ENCODE measurements at places on chromosomes 2 and 18.

DNA sequence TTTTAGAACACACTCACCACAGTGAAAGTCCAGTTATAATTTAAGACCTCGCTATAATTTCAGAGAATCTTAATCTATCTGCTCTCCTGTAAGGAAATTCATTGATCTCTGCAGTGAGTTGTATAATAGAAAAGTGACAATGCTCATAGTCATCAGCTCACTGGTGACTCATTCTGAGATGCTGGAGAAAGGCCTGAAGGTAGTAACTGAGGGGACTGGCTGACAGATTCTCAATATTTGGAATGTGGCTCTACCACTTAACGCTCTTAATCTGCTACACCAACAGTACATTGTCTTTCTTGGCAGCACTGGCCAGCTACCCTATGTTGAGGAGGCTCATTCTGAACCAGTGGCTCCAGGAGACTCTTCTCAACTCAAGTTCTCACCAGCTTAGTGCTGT is 246.1 kb downstream of the RPRM start:
- DNase-seq: no peak

DNA sequence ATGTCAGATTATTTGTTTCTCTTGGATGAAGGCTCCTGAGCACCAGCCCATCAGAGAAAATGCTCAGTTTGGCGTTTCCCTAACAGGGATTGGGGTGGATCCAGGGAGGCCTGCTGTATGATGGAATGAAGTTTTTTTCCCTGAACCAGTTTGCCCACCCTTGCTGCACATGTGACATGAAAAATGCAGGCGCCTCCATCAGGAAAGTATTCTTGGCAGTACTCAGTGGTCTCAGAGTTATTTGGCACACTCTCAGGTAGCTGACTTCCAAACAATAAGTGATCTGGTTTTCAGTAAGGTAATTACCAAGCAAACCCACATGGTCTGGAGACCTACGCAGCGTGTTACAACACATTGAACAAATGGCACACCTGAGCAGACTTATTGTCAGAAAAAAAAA is 254.9 kb downstream of the PAX3 start:
- DNase-seq: no peak

- DNase-seq: peak; percentile 33
These were observed 24.3 kb upstream of the STAT1 start for GRCh38 chr2:191038241-191038725.

DNA sequence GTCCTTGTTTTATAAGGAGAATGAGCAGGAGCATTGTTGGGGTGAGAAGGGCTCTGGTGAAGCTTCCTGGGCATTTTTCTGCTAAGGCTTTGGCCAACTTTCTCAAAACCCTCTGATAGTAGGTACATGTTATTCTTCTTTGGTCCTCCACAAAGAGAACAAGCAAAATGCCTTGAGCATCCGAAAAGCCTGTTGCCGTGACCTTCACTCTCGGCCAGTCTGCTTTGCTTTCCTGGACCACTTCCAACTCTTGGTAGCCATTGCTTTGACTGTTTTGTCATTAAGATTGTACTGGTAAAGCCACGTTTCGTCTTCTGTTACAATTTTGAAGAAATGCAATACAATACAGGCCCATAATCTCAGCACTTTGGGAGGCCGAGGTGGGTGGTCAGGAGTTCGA is 27.4 kb upstream of the ALLC start:
- DNase-seq: no peak

DNA sequence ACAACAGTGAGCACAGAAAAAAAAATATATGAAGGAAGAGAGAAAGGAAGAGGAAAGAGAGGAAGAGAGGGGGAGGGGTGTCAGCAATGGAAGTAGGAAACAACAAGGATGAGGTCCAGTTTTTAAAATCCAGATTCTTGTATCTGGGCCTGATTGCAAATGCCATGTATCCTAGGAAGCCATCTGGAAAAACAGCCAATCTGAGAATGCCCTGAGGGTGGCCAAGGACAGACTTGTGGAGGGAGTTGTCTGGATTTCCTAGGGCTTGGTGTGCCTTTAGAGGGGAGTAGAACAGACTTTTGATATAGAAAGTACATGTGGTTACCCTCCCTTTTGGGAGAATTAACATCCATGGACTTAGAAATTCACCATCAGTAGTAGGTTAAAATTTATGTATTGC is 47.1 kb downstream of the PRKCE start:
- DNase-seq: no peak

- no peak for DNase-seq
These were observed 123.4 kb downstream of the LAMA1 start for GRCh38 chr18:6994056-6994770.

GRCh38 chr2:59084326-59084725 is 843.2 kb upstream of the FANCL start:
- DNase-seq: no peak

- DNase-seq: no peak
These were observed 24.5 kb downstream of the MYO3B start for GRCh38 chr2:170202437-170202836.

GRCh38 chr2:221204699-221205098 is 367.4 kb downstream of the EPHA4 start:
- no peak for DNase-seq

GRCh38 chr2:108535357-108535631 is 1.0 kb downstream of the LIMS1 start:
- no peak for DNase-seq

Measured in inflammatory macrophage treated with lipopolysaccharide for 1 hour (primary cell).